Vein endothelial cell (primary cell): ENCODE measurements at places on chromosomes 12 and 14. TPM values are rescaled to one million over a fixed set of nuclear protein-coding genes. Genes with fewer than 3 reads are reported as not detected.

VWF gene
- 1,356 and 2,070 TPM in 2 replicates for total RNA-seq

SELPLG gene
- 0.29 TPM in 1 of 2 replicates, not detected in the other for total RNA-seq

LHX5 gene
- not detected in 2 replicates for total RNA-seq

VPS29 gene
- 51.0 and 85.5 TPM in 2 replicates for total RNA-seq

NFATC4 gene
- total RNA-seq = 11.4 and 20.0 TPM in 2 replicates

NID2 gene
- 31.7 and 156 TPM in 2 replicates for total RNA-seq

BICDL1 gene
- total RNA-seq = not detected in 2 replicates

AJUBA gene
- 54.9 and 71.9 TPM in 2 replicates for total RNA-seq

RAPGEF3 gene
- 43.8 and 45.7 TPM in 2 replicates for total RNA-seq

DAO gene
- total RNA-seq = not detected in 2 replicates
